Activated T-cell treated with anti-CD3 and anti-CD28 coated beads, Interleukin-2, amount 50 U/mL, for 72 hours (primary cell): ENCODE measurements at places on chromosomes 6 and 20.

DNA sequence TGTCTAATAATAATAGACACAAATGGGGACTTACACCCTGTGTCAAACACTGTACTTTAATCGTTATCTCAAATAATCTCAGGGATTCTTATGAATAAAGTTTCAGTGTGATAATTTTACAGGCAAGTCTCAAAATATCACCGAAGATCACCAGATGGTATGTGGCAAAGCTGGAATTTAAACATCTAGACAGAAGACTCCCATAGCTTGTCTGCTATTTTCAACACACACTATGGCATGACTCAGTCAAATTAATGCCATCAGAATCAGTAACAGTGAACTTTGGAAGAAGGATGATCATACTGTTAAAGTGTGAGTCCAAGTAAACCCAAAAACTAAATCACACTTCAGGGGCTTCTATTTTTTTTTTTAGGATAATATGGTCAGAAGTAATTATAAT is 867.6 kb upstream of the FLRT3 start:
- no peak for DNase-seq

- DNase-seq: no peak
Measured at GRCh38 chr6:130713144-130713543, 114.1 kb upstream of the SMLR1 start.

DNA sequence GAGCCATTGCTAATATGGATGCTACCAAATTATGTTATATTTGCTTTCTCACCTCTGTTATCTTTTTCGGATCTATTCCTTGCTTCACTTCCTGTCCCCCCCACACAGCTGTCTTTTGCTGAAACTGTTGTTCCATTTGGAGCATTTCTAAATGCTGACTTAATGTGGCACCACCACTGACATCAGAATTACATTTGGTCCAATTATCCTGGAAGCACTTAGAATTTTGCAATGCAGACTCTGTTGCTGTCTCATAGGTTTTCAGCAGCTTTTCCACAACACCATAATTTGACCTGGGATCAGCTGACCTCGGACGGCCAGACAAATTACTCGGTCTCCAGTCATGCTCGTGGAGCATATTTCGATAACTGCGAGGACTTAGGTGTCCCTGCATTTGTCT is 12.8 kb downstream of the KIAA0408 start:
- DNase-seq: no peak

GRCh38 chr6:130697995-130698535 is 129.1 kb upstream of the SMLR1 start:
- DNase-seq: peak; percentile 64

DNA sequence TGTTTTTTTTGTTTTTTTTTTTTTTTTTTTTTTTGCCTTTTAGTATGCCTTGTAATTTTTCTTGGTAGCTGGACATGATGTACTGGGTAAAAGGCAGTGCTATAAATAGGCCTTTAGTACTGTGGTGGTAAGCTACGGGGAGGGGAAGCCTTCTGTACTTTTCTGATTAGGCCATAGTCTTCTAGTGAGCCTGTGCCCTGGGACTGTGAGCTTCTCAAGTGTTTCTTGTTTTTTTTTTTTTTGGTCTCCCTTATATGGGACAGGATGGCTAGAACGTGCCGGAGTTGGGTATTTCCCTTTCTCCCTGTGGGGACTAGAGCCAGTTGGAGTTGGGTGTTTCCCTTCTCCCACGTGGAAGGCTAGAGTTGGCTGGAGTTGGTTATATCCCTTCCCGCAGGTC is 59.4 kb upstream of the PRELID3B start:
- no peak for DNase-seq

DNA sequence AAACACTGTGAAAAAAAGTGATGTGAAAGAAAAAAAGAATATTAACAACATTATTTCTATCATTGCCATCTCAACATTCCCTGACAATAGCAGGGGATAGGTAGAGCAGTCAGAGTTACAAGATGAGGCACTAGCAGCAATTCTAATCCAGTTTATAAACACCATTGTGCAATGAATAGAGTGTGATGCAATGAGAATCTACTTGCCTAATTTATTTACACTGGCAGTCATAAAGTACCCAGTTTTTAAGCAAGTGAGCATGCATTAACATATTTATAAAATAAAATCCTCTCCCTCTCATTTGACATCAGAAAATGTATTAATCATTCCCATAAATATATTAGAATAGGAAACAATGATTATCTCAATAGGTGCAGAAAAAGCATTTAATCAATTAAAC is 2.5 kb upstream of the MANEA start:
- DNase-seq: no peak

GRCh38 chr6:89501222-89501621 is 68.3 kb downstream of the ANKRD6 start:
- DNase-seq: no peak

DNA sequence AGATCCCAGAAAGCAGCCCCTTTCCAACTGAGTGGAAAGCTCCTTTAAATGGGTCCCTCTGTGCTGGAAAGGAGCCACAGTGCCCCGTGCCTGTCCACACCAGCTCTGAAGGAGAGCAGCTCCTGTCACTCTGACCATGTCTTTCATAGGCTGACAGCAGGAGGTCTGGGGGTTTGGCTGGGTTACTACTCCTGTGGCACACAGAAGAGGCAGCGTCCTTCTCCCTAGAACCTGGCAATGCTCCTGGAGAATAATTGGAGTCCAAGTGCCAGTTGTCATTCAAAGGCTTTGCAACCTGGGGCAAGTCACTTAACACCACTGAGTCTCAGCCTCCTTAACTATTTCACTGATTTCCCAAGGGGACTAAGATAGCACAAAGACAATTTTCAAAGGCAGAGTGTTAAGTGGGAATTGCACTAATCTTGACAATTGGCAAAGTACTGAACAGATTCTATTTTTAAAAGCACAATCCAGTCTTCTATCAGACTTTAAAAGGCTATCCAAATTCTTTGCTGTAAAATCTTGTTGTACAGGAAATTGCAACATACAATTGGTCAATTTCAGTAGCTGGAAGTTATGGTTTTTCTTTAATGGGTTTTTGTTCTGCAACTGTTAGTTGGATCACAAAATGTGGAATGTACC is 457.2 kb downstream of the KIF16B start:
- no peak for DNase-seq

DNA sequence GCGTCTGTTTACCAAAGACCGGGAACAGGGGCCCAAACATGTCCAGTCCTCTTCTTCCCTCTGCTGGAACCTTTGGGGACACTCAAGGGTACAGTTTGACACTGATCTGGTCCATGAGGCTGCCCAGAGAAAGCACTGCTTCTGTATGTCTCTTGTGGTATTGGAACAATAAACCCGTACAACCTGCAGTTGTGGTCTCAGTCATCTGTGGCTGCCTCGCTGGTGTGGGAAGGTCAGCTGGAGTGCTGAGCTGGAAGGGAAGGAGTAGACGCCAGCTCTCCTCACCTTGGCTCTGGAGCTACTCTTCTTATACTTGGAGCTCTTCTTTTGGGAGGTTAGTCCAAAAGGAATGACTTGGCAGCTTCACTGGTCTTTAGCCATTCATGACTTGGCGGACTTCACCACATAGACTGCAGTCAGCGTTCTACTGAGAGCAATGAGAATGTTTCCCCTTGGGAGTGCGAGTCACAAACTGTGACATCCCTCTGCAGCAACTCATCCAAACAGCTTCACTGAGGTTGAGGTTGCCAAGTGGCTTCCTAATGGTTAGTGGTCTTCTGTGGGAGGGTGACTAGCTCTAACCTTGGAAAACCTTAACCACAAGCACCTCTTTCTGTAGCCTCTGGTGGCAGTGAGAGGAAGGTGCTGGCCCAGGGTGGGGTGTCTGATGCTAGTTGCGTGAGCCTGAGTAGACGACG is 81.2 kb downstream of the ASXL1 start:
- DNase-seq: peak; percentile 29

DNA sequence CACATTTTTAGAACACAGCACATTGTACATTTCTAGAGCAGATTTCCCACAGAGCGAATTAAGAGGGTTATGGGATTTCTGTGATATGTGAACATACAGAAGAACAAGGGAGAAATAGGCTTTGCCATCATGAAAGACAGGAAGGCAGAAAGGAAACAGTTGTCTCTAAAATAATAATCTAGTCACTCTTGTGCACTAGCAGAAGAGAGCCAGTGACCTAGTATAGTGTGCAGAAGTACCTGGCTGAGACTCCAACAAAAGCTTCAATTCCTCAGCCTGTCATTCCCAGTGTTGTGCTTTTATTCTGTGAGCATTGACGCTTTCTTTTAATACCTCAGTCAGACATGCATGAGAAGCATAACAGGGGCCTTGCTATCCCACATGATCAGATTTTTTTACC is 17.8 kb upstream of the DCBLD1 start:
- DNase-seq: no peak

DNA sequence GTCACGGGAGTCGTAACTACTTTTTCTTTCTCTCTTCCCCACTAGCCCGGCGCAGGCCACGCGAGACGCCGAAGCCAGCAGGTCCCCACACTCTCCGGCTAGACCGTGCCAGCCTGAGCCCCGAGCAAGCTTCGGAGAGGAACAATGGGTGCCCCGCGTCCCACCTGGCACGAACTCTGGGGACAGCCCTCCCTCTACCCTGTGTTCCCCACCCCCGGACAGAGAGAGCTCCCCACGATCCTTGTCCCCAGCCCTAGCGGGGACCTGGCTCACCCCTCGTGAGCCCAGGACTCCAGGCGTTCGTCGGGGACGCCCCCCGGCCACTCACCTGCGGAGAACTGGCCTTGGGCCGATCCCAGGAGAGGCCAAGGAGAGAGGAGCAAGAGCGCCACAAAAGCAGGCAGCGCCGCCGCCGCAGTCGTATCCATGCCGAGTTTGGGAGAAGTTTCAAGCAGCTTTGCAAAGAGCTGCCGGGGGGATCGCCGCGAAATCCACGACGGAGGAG is 416 bp downstream of the PTPRK start:
- peak; percentile 40 for DNase-seq

GRCh38 chr6:79506251-79506650 is 31.0 kb downstream of the LCA5 start:
- no peak for DNase-seq

DNA sequence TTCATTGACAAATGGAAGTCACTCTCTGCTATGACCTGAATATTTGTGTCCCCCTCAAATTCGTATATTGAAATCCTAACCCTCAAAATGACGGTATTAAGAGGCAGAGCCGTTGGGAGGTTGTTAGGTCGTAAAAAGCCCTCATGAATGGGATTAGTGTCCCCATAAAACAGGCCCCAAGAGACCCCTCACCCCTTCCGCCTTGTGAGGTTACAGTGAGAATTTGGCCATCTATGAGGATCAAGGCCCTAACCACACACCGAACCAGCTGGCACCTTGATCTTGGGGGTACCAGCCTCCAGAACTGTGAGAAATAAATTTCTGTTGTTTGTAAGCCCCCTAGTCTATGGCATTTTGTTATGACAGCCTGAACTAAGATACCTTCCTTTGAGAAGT is 52.5 kb upstream of the SLC22A16 start:
- DNase-seq: no peak

DNA sequence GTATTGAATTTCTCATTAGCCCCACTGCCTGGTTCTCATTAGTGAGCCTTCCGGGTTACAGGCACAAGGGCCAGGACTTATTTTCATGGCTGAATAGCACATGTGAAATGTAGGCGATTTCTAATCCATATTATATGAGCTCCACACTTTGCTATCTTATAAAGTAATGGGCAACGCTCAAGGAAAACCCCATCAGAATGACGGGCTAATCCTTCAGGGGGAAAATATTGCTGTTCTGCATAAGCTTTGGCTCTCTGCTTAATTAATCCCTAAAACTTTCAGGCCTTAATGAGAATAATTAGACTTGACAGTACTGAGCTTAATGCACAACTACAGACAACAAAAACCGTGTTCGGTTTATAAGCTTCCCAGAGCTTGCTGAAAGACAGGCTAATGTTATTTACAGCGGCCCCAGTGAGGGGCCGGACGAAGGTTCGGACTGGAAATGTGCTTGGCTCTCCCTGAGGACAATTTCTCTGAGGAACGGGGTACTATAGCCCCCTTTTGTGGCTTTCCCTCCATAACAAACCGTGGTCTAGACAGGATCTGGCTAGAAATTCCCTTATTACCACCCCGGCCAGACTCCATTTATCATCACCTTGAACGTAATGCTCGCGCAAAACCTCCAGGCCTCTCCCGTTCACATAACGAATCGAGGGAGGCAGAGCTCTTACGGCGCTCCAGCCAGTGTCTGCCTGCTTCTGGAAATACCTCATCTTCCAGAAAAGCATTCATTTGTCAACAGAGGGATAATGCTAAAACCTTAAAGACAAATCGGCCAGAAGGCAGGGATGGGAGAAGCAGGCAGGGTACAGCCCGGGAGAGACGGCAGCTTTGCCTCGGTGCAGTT is 164.5 kb downstream of the CD83 start:
- DNase-seq: no peak

- DNase-seq: no peak
Measured at GRCh38 chr6:163390770-163391169, 23.7 kb upstream of the QKI start.

DNA sequence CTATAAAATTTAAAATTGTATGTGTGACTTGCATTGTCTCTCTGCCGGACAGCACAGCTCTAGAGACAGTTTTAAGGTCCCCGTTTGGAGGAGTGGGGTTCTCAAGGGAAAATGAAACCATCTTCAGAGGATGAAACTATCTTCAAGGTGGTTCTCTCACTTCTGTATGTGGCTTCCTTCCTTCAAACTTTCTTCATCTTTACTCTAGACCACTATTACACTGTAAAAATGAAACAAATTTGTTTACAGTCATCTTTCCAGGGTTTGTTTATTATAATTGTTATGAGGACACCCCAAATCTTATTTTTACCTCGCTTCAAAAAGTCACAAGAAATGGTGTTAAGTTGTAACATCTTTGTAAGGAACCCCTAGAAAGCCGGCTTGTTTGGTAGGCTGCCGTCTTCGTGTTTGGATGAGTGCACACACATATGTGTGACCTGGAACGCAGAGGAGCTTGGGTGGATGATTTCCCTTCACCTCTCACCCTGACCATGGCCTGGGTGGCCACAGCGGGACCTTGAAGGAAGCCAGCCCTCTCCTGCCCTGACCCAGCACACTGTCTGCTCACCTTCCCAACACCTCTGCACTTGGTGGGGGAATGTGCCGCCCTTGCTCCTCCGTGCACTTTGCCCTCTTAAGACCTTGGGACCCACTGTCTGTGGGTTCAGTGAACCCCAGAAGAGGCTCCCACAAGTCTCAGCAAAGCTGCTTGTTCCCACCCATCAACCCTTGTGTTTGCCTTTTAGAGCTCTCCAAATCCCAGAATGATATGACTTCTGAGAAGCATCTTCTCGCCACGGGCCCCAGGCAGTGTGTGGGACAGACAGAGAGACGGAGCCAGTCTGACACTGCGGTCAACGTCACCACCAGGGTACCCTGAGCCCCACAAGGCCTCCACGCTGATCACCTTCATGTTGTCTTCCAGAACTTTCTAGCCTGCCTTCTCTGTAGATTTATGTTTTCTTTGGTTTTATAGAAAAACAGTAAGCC is 67.8 kb downstream of the SYTL3 start:
- no peak for DNase-seq

- no peak for DNase-seq
Measured at GRCh38 chr20:4730780-4731179, 9.1 kb downstream of the PRND start.

- DNase-seq: no peak
Measured at GRCh38 chr6:107691062-107691751, 132.9 kb downstream of the SCML4 start.

DNA sequence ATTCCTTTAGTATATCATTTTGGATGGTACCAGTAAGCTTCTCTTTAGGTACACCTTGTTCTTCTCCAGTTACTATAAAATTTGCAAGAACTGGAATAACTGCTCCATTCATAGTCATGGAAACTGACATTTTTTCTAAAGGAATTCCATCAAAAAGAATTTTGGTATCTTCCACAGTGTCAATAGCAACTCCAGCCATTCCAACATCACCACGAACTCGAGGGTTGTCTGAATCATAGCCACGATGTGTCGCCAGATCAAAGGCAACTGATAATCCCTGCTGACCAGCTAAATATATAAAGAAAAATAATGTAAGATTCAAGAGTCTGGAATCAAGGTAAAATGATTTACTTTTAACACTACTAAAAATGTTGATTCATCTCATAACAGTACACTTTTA is 5.3 kb downstream of the MMUT start:
- DNase-seq: no peak
